Lower leg skin (tissue), 4 donors: ENCODE measurements at places on chromosomes 13 and 19. TPM values are rescaled to one million over a fixed set of nuclear protein-coding genes. Genes with fewer than 3 reads are reported as not detected.

GRCh38 chr13:94513026-94513425, 33.5 kb upstream of the DCT start:
- DNase-seq, result no peak

DNA sequence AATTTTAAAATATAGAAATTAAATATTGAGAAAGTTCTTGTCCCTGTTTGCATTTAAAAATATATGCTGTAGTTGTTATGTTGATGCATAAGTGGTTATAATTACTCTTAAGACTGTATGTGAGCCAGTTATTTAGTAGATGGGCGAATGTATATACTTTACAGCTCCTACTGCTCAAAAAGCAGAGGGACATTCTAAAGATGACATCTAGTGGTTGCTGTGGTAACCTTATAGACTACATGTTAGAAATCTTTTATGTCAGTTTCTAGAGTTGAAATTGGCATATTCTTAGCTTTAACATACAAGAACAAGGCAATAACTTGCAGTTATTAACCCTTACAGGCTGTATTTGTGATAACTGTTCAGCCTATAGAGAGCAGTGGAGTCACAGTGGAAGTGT, 160.5 kb downstream of the OLFM4 start:
- DNase-seq, result no peak

- no peak for DNase-seq
Observed at GRCh38 chr13:67619351-67619994, 389.3 kb upstream of the PCDH9 start.

DNA sequence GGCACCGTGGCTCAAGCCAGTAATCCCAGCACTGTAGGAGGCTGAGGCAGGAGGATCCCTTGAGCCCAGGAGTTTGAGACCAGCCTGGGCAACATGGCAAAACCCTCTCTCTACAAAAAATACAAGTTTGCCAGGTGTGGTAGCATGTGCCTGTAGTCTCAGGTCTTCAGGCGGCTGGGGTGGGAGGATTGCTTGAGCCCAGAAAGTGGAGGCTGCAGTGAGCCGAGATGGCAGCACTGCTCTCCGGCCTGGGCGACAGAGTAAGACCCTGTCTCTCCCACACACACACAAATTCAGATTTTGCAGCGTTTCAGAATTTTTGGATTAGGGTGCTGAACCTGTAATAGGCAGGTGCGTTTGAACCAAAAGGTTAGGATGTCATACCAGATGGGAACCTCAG, 2.2 kb downstream of the RPS11 start:
- no peak for DNase-seq

- no peak for DNase-seq
Observed at GRCh38 chr13:47299304-47299703, 402.5 kb upstream of the HTR2A start.

- no peak for DNase-seq
Observed at GRCh38 chr13:102877303-102877702, 31.5 kb downstream of the ERCC5 start.

DNA sequence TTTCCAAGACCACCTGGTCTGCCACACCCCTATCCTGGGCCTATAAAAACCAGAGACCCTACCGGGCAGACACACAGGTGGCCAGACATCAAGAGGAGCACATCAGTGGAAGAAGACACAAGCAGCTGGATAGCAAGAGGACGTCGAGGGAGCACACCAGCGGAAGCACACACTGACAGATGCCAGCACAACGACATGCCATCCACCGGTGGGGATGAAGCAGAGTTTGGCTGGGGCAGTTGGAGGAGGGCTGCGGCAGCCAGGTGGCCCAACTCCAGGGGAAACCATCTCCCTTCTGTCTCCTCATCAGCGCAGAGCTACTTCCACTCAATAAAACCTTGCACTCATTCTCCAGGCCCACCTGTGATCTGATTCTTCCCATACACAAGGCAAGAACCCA, 200.6 kb downstream of the PCDH17 start:
- DNase-seq, result no peak

GRCh38 chr13:45109102-45109720, 11.1 kb upstream of the GTF2F2 start:
- DNase-seq, result no peak

NR2F6 gene
- total RNA-seq, result 85.2 TPM

KLK2 gene
- 5.3 TPM for total RNA-seq

AXL gene
- total RNA-seq, result 34.9 TPM

ZNF93 gene
- total RNA-seq, result 4.7 TPM

- DNase-seq, result no peak
Observed at GRCh38 chr13:105902396-105902795, 633.1 kb downstream of the EFNB2 start.

DNA sequence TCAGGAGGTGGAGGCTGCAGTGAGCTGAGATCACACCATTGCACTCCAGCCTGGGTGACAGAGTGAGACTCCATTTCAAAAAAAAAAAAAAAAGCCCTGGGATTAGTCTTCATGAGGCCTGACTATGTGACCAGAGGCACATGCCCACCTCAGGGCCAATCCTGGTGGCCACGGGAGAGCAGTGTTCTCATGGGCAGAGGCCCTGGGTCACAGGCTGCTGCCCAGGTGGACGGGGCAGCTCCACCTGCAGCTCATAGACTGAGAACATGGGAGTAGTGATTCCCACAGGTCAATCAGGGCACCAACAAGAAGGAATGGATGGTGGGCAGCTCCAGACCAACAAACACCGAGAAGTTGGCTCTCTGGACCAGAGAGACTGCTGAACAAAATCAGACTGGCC, 26.1 kb upstream of the PEPD start:
- DNase-seq, result no peak

DNA sequence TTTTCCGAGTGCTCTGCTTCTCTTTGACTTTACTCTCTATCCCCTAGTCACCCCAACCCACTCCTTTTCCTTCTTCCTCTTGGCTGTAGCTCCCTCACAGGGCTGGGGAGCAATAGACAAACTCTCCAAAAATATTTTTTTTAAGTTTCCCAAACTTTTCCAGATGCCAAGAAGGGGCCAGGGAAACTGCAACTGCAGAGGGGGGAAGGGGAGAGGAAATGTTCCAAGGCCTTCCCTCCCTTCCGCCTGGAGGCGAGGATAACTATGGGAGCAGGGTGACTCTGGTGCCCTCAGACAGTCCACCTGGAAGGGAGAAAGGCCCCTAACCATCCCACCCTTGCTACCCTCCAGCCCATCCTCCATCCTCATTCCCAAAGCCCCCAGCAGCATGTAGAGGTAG, 49.4 kb downstream of the LYL1 start:
- no peak for DNase-seq

SAFB gene
- 75.6 TPM for total RNA-seq

KIR3DL2 gene
- not detected for total RNA-seq

DNA sequence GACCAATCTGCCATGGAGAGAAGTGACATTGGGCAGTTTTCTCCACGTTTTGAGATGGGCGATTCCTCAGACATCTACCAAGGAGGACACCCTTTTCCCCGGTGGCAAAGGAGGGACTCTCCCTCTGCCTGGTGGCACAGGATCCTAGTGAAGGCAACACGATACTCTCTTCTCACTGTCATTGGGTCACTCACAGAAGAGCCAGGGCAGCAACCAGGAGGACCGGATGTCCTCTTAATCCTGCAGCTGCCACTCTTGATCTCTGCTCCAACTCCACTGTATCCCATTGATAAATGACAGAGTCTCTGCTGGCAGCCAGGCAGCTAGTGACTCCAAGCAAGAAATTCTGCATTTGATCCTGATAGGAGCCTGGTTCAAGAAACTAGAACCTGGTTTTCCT, 42.2 kb downstream of the COL4A2 start:
- peak; percentile 12 for DNase-seq

- no peak for DNase-seq
Observed at GRCh38 chr13:63595811-63596210, 2180.2 kb upstream of the PCDH20 start.

GRCh38 chr19:39307046-39307821, 11.0 kb downstream of the IFNL1 start:
- DNase-seq, result peak; percentile 73

SIGLEC9 gene
- 2.7 TPM for total RNA-seq
